ENCODE measurements at places on chromosomes 4 and X.

- no peak for DNase-seq
Observed at GRCh38 chr4:145299380-145300076, 119.1 kb upstream of the OTUD4 start.

DNA sequence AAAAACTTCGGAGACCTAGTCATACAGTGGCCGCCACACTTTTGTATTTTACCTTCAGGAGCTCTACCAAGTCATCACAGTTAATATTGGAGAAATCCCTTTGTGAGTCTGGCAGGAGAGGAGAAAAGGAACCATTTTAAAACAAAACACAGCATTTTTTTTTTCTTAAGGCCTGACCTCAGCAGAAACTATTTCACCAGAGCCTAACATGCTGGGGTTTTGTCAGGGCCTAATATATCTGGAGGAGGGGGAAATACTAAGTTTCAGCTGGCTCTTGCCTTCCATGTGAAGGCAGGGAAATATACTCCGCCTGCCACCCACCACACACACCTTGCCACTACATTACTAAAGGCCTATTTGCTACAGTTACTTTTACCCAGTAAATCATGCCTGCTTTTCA, 26.5 kb upstream of the BDH2 start:
- no peak for DNase-seq

DNA sequence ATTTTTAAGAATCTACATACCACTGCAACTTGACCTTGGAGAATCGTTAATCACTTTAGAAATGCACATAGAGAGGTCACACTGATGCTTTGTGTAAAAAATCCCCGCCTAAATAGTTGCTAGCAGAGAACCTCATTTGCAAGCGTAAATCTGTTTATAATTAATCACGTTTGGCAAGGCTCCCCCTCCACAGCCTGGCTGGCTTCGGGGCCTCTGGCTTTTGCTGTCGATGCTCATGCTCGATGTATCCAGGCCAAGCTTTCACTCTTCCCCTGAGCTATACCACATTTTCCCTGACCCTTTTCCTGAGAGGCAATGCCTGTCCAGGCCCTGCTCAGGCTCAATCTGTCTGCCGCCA, 23.4 kb downstream of the CYTL1 start:
- peak; percentile 5 for DNase-seq

- no peak for DNase-seq
Observed at GRCh38 chrX:15235001-15235400, 34.9 kb downstream of the ASB9 start.

DNA sequence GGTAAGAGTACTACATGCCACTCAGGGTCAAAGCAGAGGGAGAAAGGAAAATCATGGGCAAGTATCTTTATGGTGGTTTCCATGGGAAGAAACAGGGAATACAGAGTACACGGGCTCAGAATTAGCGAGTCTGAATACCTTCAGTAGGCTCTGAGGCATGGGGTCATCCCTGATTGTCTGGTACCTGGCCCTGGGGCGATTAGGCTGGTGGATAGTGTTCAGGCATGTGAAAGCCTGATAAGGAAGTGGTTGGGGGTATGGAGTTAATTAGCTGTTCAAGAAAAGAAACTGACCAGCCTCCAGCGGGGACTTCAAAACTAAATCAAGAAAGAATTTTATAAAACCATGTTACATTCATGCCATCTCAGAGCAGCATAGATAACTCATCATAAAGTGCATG, 518.8 kb downstream of the RAB28 start:
- no peak for DNase-seq

- no peak for DNase-seq
Observed at GRCh38 chr4:63349674-63350025, 1059.6 kb downstream of the TECRL start.

GRCh38 chr4:152021788-152022438, 261.1 kb upstream of the GATB start:
- DNase-seq = no peak

DNA sequence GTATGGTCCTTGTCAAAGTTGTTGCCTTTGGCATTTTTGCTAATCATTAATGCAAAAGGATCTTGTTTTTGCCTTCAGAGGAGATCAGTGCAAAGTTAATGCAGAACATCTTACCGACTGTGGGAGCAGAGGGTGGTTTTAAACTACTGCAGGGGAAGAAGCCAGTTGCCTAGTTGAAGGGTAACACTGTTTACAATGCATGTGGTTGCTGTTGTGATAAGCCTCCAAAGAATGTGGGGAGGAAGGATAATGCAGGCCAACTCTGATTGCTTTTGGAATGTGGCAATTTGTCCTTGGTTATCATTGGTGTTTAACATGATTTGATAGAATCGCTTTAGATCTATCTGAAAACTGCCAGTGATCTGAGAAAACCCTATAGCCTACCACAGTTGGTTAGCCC, 204.3 kb upstream of the TLL1 start:
- no peak for DNase-seq

DNA sequence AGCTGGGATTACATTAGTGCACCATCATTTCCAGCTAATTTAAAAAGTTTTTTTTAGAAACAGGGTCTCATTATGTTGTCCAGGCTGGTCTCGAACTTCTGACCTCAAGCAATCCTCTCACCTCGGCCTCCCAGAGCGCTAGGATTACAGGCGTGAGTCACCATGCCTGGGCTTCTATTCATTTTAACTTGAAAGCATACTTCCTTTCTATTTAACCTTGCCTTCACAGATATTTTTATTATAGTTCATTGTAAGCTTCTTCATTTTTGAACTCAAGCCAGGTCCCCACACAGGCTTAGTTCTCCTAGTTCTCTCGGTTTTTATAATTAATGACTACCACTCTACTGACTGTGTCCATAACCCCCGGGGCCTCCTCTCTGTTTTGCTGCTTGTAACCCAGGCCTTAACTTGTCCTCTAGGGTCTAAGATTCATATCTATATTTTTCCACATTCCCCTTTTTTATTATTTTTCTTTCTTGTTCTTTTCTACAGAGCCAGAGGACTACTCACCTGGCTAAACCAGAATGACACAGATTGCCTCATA, 50.7 kb downstream of the SNX12 start:
- DNase-seq = no peak

GRCh38 chr4:114674080-114674479, 75.5 kb downstream of the UGT8 start:
- no peak for DNase-seq

GRCh38 chr4:27024805-27025204, 164.2 kb downstream of the STIM2 start:
- no peak for DNase-seq

GRCh38 chr4:6365545-6366086, 96.0 kb downstream of the WFS1 start:
- DNase-seq = no peak

DNA sequence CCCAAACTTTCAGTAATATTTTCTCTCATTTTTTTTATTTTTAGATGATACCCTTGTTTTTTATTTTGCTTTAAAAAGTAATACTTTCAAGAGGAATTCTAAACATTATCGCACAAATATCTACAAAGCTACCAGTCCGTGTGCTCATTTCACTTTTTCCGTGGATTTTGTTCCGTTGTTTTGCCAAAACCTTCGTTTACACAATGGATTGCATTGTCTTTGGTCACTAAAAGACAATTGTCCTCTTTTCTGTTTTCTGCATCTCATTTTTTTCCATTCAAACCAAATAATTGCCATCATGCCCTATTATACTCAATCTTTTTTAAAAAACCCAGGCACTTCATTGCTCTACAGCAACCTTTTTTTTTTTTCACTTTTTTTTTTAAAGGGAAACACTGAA, 214.9 kb downstream of the CXXC4 start:
- DNase-seq = no peak

- no peak for DNase-seq
Observed at GRCh38 chr4:85837439-85837733, 362.4 kb downstream of the ARHGAP24 start.

GRCh38 chr4:45636175-45636574, 487.7 kb downstream of the GABRG1 start:
- no peak for DNase-seq

- no peak for DNase-seq
Observed at GRCh38 chrX:110723844-110724243, 71.8 kb downstream of the CHRDL1 start.

- DNase-seq = peak; percentile 81
Observed at GRCh38 chr4:182207830-182208396, 35.3 kb upstream of the TENM3 start.

DNA sequence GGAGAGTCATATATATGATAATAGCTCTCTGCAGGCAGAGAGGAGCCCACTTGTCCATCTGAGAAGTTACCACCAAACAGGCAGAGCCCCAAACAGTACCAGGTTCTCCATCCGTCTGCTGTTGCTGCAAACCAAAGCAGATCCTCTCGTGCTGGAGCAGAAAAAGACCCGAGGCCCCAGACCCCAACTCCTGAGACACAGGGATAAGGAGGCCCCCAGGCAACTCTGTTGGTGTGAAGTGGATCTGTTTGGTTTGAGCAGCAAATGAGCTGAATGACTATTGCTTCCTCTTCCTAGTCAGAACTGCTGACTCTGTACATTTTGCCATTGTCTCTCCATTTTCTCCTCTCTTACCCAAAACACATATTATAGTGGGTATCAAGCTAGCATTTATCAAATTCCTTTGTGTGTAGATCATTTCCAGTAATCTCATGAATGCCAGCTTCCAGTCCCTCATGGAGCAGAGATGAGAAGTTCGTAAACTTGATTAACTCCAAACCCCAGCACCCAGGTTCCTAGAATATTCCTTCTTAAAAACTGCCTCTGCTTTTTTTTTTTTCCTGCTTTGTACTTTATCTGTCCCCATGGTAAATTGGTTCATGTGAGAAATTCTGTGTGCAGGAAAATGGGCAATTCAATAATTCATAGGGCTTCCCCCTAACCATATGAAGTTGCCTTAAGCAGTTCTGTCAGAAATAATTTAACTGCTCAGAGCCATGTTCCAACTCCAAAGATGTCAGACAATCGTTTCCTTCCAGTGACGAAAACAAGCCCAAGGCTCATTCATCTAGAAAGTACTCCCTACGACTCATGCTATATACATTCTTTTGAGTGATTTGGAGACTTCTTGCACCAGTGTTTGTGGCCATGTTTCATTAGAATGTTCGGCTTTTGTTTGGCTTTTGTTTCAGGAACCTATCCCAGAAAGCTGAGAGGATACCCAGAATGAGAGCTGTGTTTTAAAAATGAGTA, 98.6 kb upstream of the ATXN3L start:
- DNase-seq = no peak

DNA sequence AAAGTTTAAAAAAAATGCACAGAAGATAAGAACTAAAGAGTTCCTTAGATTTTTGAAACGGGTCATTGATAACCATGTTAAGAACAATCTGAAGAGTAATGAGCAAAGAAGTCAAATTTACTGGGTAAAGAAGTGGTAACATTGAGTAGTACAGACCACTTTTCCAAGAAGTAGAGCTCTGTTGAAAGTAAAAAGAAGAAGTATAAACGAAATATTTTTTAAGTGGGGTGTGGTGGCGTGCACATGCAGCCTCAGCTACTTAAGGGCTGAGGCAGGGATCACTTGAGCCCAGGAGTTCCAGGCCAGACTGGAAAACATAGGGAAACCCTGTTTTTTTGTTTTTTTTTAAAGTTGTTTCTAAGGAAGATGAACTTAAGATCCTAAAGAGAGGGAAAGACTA, 68.5 kb downstream of the UBA6 start:
- no peak for DNase-seq

DNA sequence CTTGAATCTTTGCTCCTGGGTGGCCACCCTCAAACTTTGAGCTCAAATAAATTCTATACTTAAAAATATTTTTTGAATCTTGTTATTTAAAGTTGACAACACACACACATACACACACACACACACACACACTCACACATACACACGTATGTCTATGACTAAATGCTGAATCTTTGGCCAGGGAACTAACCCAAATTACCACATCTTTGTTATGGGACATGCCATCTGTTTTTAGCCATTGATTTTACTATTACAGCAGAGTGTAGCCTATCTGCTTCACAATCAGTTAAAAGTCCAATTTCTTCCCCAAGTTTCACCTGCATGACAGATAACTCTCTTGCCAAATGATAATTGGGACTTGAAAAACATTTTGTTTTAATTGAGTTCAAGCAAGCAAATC, 45.0 kb upstream of the USP46 start:
- no peak for DNase-seq

DNA sequence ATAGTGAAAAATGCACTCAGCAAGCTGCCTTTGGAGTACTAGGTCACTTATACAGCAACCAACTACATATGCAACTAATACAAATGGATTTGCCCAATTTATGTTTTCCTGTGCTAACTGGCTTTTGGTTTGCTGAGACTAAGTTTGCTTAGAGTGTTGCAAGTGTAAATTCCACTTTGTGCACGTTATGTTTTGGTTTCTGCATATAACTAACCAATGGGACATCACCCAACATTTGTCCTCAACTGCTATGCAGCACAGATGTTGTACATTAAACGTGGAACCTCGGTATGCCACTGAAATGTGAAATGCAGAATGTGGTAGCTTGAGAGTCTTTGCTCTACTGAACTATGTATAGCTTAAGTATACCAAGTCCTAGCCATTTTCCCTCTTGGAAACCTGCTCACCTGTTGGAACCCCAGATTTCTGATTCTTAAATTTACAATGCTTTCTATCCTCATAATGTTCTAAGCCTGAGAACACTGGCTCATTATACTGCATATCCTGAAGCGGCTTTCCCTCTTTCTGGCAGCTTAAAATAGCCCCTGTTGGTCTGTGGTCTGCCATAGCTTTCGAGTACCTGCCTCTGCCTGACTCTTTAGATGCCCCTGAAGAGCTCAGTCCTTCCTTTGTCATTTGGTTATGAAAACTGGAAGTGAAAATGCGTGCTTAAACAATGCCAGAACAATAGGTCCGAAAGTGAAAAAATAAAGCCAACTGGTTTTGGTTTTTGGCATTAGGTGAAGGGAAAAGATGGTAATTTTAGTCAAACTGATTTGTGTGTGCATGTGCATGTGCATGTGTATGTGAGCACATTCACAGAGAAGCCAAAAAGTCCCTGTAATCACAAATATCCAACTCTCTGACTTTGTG, 158.0 kb downstream of the SH2D1A start:
- no peak for DNase-seq

GRCh38 chrX:13254076-13254785, 65.6 kb downstream of the ATXN3L start:
- DNase-seq = peak; percentile 62
